ENCODE measurements at places on chromosomes 16 and 17.

DNA sequence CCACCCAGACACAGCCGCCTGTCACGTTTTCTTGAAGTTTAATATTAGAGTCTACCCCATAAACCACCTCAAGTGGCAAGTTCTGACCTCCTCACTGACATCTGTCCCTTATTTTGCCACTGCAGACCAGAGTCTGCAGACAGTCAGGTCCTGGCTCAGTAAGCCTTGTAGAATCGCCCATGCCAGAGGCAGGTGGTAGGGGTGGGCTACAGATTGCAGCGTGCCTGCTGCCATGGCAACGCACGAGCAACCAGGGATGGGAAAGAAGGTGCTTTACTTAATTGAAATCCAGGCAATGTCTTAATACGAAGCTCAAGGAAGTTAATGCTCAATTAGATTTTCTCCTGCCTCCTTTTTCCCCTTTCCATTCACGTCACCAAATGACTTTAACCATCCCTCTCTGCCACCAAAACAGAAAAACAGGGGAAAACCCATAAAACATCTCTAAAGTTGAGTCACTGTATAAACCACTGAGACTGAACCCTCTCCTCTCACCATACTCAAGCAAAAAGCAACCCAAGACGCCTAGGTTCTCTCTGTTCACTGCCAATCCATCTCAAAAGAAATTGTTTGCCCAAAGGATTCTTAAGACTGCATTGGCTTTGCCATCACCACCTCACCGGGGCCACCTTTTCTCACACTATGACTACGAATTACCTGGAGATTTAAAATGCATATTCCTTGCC, 228.8 kb downstream of the SLC39A11 start:
- DNase-seq: no peak

- peak; percentile 59 for DNase-seq
Measured at GRCh38 chr17:67442787-67443624, 65.9 kb downstream of the PITPNC1 start.

DNA sequence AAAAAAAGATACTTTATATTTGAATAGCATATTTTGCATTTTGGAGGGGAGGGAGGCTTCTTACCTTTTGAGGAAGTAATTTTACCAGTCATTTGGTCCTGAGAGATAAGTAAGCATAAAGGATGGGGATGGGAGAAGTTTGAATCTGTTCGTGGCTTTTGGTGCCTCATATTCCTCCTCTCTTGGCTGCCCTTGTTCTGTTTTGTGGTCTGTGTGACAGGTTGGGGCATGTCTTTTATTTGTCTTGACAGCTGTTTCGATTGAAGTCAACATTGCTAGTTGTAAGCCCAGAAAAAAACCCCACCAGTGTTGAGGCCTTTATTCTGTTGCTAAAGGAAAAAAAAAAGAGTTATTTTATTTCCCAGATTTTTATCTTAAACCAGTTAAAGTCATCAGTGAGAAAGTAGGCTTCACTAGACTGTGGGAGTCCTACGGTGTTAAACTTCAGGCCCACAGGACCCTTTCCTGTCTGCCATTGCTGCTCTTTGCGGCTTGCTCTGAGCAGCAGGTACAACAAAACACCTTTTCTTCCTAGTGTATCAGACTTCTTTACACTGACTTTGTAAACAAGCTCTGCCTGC, 11.4 kb downstream of the SLC7A6 start:
- DNase-seq: no peak

DNA sequence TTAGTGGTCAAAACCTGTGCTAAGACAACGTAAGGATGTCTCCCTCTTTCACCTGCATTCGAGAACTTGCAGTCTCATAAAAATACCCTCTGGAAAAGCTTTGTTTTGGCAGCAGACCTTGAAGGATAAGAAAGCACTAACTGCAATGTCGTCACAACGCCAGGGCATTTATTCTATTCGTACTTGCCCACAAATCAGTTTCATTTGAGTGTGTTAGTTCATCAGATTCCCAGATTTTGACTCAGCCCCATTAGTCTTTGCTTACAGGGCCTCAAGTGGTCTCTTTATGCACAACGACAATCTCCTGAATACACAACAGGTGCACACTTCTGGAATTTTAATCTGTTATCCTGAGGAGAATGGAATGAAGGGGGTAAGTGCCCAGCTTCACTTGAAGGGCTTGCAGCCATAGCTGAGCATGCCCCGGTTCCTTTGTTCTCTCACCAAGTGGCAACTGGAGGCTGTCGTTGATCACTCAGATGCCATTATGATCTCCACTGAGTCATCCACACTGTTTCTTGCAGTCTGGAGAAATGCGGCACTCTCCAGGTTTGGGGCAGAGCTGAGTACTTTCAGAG, 58.8 kb downstream of the CLEC19A start:
- no peak for DNase-seq

GRCh38 chr16:85607321-85607765, 5.8 kb upstream of the GSE1 start:
- no peak for DNase-seq

DNA sequence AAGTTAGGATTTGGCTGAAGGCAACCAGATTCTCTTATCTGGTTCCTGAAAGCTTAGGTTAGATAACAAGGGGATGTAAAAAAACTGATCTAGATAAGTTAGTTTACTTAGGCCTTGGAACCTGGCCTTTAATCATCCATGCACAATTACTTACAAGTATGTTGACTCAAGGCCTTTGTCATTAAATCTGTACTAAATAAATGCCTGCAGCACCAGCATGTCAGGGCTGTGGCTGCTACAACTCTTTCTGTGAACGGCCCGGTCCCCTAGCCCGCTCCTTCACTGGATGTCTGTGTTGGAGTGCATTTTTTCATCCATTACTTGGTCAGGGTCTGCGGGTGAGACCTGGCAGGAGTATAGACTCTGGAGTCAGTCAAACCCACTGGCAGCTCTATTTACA, 48.4 kb upstream of the ALDH3A1 start:
- no peak for DNase-seq

DNA sequence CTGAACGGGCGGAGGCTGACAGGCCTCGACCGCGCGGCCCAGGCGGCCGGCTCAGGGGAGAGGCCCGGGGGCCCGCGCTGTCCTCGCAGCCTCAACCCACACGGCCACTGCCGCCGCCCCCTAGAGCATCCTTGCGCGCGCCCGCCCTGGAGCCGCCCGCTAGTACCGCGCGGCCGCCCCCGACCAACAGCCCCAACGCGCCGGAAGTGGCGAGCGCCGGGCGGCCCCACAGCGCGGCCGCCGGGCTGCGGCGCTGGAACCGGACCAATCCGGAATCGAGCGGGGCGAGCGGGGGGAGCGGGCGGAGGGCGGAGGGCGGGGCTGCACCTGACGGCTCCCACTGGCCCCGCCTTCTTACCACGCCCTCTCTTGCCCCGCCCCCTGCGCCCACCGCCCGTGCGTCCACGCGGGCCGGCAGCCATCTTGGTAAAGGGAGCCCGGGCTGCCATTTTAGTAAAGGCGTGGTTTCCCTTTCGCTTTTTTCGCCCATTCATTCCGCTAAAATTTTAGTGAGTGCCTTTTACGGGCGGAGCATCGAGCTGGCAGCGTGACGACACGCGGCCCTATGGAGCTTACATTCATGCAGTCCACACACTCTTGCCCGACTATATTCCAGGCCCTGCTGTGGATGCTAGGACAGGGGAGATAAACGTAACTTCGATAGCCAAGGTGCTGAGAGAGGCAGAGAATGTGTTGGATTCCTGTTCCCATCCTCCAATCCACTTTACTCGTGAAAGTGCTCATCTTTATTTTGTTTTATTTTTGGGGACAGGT, at the start of gene XPO6:
Gene XPO6, minus strand, starts transcription at position 208 of the 774 bp plus-strand sequence. CDS start 597 bp downstream, outside the sequence.
- DNase-seq: peak; percentile 96

DNA sequence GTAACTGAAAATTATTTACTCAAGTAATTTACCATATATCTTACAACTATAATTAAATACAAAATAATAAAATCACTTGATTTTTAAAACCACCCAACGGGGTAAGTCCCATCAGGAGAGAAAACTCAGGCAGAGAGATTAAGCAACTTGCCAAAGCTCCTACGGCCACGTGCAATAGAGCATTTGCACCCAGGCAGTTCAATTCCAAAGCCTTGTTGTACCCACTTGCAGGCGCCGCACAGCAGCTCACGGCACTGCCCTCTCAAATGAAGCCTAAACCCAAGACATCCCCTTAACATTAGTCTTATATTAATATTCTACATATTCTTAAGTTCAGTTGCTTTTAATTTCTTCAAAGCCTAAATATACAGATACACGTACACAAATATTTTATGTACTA, 75.7 kb downstream of the SPAG9 start:
- no peak for DNase-seq

DNA sequence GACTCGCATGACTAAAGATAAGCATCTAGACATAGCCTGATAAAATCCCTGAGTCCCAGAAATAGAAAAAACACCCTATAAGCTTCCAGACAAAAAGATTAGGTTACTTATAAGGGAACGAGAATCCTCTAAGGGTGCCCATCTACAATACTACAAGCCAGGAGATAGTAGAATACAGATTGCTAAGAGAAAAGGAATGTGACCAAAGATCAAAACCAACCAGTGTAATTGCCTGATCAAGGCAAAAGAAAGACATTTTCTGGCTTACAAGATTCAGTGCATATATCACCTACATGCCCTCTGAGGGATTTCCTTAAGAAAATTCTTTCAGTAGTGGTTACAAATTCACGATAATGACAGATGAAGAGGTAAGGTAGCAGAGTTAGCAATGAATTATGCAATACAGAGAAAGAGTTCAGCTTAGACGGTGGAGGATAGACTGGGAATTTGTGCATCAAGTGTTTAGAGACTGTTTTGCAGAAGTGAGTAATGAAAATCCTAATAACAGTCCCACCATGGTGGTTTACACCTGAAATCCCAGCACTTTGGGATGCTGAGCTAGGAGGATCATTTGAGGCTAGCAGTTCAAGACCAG, 35.0 kb downstream of the BCL7C start:
- DNase-seq: no peak

- DNase-seq: no peak
Measured at GRCh38 chr16:86384263-86384649, 126.1 kb upstream of the FOXF1 start.

GRCh38 chr16:57999971-58000705, at the start of gene ZNF319:
Gene ZNF319, minus strand, starts transcription at chr16:58000672. Its CDS starts 2,407 bp downstream, at chr16:57998265.
- no peak for DNase-seq

- peak; percentile 60 for DNase-seq
Measured at GRCh38 chr16:89324056-89325010, 106.8 kb downstream of the ZNF778 start.

GRCh38 chr17:20083156-20083859, 74.1 kb downstream of the SPECC1 start:
- DNase-seq: no peak

DNA sequence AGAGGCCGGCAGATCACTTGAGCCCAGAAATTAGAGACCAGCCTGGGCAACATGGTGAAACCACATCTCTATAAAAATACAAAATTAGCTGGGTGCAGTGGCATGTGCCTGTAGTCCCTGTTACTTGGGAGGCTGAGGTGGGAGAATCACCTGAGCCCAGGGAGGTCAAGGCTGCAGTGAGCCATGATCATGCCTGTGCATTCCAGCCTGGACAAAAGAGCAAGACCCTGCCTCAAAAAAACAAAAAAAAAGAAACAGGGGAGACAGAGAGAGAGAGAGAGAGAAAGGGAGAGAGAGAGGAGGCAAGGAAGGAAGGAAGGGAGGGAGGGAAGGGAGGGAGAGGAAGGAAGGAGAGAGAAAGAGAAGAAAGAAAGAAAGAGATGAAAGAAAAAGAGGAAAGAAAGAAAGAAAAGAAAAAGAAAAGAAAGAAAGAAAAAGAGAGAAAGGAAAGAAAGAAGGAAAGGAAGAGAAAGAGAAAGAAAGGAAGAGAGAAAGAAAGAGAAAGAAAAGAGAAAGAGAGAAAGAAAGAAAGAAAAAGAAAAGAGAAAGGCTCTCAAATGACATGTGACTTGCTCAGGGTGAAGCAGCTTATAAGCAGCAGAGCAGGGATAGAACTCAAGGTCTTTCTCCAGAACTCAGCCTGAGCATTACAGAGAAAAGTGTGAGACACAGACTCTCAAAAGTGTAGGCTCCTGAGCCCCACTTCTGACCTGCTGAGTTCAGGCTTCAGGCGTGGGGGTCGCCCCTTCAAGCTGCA, 15.5 kb downstream of the CX3CL1 start:
- DNase-seq: peak; percentile 36

- DNase-seq: peak; percentile 55
Measured at GRCh38 chr17:2975469-2975958, 87.9 kb downstream of the OR1D5 start.

- DNase-seq: peak; percentile 59
Measured at GRCh38 chr17:44385287-44386181, 3.9 kb downstream of the ITGA2B start.

DNA sequence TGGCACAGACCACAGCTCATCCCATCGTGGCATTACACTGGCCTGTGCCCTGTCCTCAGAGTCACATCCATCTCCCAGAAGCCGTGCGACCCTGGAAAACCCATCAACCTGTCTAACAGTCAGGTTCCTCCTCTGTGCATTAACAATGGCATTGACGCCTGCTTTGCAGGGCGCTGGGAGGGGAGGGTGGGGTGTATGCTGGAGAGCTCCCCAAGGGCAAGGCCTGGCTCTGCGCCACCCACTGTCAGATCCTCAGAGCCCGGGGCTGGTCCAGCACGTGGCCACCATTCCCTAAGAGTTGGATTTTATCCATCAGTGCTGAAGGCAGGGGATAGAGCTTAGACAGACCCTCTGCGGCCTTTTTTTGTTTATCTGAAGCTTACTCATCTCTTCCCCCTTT, 28.7 kb downstream of the NOS2 start:
- DNase-seq: no peak

DNA sequence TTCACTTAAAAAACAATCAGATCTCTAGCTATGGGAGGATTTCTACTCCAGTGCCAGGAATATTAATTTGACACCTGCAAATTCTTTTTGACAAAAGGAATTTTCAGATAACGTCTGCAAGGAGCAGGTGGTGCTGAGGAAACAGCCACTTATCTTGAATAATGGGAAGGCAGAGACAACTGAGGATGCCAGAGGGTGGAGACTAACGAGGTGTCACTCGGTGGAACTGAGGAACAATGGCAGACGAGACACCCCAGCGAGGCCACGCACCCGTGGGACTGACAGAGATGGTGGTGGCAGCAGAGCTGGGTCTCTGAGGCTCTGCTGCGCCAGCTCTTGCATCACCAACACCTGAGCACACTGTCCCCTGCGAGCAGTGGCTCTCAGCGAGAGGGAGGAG, 42.2 kb downstream of the VAC14 start:
- DNase-seq: no peak

GRCh38 chr17:58521680-58522079, 7.2 kb upstream of the MTMR4 start:
- no peak for DNase-seq

GRCh38 chr16:75580-76501, 2.2 kb upstream of the MPG start:
- peak; percentile 63 for DNase-seq

DNA sequence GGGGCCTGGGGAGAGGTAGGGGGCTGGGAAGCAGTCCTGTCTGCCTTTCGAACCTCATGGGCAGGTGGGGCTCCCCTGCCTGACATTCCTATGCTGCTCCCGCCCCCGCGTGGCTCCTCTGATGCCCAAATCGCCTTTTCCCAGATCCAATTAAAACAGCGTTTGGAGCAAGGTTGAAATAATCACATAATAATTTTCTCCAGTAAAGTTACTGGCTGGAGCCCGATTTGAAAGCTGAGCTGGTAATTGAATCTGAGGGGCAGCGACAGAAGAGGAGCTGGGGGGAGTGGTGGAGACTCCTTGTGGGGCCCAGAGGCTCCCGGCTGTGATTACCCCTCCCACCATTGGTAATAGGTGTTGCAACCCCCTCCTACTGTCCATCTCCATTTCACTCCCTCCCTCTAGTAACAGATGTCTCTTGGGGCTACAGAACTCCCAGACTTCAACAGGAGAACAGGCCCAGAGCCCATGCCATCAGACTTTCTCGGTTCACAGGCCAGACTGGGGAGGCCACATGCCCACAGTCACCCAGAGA, 38.9 kb upstream of the C1QL1 start:
- DNase-seq: no peak

Measured in dermis blood vessel endothelial cell (primary cell).